ENCODE measurements at places on chromosomes 3 and 15.
A peak's percentile ranks its signal among the peaks of the same experiment; 100 is the strongest.

DNA sequence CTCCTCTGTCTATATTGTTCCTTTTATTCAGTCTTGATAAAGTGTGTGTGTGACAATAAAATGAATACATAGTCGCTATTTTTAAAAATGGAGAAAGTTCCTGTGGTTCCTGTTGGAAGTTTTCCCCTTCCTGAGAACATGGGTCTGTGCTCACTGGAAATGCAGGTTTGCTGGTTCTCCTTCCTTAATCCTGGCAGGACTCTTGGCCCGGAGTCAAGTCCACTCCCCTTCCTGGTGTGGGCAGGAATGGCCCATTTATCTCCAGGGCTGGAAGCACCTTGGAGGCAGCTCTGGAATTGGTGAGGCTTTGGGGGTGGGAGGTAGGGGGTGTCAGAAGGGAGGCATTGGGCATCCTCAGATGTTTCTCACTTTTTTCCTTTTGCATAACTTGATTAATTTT is 30.1 kb downstream of the FOXL2 start:
- no peak for DNase-seq

- no peak for DNase-seq
Measured at GRCh38 chr15:81911022-81911971, 134.5 kb downstream of the MEX3B start.

- no peak for DNase-seq
Measured at GRCh38 chr3:72150634-72151412, 365.9 kb upstream of the PROK2 start.

GRCh38 chr15:35306361-35306981 is 221.4 kb upstream of the NANOGP8 start:
- no peak for DNase-seq

DNA sequence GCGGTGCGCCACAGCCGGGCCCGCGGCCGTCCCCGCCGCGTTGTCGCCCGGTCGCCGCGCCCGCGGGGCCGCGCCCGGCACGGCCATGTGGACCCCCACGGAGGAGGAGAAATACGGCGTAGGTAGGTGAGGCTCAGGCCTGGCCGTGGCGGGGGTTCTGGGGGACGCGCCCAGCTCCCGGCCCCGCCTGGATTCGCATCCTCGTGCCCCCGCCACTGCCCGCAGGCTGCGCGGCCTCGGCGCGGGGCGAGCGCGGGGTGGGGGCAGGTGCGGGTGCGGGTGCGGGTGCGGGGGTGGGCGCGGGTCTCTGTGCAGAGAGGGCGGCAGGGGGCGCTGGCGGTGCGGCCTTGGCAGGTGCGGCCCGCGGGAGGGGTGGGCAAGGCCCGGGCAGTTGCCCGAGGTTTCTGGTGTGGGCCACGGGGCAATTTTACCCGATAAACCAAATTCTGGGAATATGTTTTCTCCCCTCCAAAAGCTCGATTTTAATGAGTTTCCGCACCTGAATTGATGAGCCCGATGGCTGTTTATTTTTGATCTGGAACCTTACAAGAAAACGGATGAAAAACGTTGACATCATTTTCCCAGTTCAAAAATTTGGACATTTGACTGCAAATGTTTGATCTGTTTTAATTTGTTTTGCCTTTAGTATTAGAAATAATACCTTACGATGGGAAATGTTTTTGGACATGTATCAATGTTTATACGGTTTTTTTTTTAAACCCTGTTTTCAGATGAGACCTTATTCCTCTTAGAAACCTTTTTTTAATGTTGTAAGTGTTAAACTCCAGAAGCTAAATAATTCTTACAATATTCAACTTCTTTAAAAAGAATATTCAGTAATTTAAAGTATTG is 678 bp downstream of the DOCK3 start:
- DNase-seq, result no peak

- no peak for DNase-seq
Measured at GRCh38 chr3:100753846-100754245, 44.6 kb downstream of the TFG start.

DNA sequence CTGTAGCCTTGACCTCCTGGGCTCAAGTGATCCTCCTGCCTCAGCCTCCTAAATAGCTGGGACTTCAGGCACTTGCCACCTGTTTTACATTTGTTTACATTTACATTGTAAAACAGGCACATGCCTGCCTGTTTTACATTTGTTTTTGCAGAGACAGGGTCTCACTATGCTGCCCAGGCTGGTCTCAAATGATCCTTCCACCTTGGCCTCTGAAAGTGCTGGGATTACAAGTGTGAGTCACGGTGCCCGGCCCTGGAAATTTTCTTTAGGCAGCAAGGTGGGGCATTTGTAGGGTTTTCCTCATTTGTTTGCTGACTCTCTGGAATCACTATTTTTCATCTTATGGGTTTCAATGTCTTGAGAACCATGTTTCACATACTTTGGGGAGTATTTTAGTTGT is 25.0 kb downstream of the PIF1 start:
- DNase-seq, result no peak

- no peak for DNase-seq
Measured at GRCh38 chr3:59386165-59386564, 336.3 kb upstream of the CFAP20DC start.

DNA sequence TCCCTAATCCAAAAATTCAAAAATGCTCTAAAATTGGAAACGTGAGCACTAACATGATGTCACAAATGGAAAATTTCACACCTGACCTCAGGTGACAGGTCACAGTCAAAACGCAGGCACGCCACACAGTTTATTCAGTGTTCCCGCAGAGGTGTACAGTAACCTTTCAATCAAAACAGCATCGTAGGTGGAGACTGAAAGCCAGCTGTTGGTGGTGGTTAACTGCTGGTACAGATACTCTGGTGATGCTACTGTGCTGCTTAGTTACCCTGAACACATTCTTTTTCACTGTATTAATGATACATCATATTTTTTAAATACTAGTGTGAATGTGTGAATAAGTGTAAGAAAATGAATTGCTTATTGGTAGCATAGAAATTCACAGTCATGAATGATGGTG is 23.8 kb downstream of the RAB11A start:
- no peak for DNase-seq

- DNase-seq, result no peak
Measured at GRCh38 chr3:41031401-41031800, 167.9 kb upstream of the CTNNB1 start.

- DNase-seq, result no peak
Measured at GRCh38 chr3:31536497-31536896, 3.8 kb downstream of the STT3B start.

DNA sequence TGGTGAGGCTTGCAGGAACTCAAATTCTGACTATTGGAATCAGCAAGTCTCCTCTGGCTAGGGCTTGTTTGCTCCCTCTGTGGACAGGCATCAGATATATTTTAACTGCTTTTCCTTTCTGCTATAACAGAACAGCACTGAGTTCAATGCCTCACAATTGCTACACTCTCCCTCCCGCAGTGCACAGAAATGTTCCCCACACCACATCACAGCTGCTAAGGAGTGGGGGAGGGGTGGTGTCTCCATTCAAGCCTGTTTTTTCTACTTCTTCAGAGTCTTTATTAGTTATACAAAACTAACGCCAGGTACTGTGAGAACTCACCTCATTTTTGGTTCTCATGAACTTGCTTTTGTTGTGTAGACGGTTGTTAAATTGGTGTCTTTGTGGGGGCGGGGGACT is 68.5 kb downstream of the BCHE start:
- no peak for DNase-seq

- no peak for DNase-seq
Measured at GRCh38 chr3:51371943-51372557, 13.0 kb upstream of the MANF start.

DNA sequence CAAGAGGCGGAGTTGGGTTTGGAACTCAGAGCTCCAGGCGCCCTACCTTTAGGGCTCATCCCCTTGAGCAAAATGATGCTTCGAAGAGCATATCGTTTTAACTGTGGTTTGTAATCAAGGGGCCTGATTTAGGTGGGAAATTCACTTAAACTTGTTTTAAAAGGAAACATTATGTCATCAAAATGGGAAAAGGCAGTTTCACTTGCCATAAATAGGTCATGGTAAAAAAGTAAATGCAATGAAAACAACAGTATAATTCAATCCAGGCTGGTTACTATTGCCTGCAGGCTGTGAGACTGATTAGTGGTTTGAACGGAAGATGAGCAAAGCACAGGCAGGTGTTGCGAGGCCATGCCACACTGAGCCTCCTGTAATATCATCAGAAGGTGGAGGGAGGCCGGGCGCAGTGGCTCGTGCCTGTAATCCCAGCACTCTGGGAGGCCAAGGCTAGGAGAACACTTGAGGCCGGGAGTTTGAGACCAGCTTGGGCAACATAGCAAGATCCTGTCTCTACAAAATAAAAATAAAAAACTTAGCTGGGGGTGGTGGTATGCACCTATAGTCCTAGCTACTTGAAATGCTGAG is 2.1 kb downstream of the HDAC11 start:
- no peak for DNase-seq

GRCh38 chr15:81398910-81399551 is 25.0 kb upstream of the TMC3 start:
- no peak for DNase-seq

- DNase-seq, result peak; percentile 17
Measured at GRCh38 chr15:59298225-59298853, 74.3 kb downstream of the MYO1E start.

DNA sequence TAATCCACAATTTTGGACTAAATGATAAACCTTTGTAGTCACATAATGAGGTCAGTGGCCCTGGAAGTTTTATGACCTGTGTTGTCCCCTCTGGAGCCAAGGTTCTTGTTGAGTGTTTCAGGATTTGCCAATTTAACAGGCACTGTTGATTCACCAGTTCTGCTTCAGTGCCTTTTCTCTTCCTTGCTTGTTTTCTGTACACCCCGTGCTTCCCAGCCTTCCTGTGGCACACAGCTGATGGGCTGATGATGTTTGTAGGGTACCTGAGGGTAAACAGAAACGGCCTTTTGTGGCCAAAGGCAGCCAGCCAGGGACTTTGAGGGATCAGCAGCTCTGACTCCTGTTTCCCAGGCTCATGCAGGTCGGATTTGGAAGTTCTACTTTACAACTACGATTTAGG is 13.3 kb downstream of the GYG1 start:
- no peak for DNase-seq

- DNase-seq, result no peak
Measured at GRCh38 chr15:35705884-35706585, 160.1 kb upstream of the DPH6 start.

DNA sequence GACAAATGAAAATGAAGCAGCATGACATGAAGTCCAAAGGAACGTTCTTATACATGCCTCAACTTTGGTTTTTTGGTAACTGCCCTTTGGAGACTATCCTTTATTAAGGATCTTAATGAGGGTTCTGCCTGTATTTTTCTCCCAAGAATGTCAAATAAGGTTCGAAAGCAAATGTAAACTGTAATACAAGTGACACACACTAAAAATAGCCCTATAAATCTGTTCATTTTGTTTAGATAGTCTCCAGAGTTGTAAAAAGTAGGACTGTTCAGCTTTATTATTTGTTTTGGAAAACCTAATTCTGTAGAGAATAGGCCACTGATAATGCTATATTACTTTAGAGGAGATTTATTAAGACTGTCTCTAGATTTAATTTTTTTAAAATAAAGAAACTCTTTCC is 80.5 kb upstream of the CDIN1 start:
- no peak for DNase-seq

DNA sequence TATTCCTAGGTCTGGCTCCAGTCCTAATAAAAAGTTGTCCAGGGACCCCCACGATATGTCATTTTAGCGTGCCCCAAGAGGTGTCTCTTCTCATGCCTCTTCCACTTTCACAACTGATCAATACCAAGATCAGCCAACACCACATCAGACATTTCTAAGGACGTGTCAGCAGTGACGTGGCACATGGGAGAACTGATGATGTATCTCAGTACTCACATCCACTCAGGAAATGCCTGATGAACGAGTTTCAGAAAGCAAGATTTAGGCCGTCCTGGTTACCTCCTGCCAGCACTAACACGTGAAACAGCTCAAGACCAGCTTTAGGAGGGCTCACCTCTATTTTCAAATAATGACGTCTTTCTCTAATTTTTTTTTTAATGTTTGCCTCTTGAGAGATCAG is 19.6 kb downstream of the VGLL4 start:
- DNase-seq, result no peak

- DNase-seq, result no peak
Measured at GRCh38 chr3:185306847-185307246, 53.0 kb upstream of the EHHADH start.

- no peak for DNase-seq
Measured at GRCh38 chr3:111738238-111738637, 120.8 kb upstream of the PHLDB2 start.

DNA sequence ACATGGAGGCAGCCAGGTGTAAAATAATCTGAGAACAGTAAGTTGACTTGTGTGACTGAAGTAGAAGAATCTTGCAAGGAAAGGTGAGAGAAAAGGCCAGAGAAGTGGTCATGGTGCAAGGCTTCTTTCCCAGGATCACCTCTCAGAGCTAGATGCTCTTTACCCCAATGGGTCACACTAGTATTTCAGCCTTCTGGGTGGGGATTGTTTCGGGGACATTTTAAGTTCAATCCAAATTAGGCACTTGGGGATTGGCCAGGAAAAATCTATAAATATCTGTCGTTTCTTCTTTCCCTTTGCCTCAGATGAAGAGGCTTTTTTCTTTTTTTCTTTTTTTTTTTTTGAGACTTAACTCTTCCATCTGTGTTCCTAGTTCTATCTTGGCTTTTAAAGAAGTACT is 188.0 kb downstream of the KLHL25 start:
- no peak for DNase-seq

GRCh38 chr15:101026656-101027272 is 107.6 kb downstream of the LRRK1 start:
- DNase-seq, result peak; percentile 53

DNA sequence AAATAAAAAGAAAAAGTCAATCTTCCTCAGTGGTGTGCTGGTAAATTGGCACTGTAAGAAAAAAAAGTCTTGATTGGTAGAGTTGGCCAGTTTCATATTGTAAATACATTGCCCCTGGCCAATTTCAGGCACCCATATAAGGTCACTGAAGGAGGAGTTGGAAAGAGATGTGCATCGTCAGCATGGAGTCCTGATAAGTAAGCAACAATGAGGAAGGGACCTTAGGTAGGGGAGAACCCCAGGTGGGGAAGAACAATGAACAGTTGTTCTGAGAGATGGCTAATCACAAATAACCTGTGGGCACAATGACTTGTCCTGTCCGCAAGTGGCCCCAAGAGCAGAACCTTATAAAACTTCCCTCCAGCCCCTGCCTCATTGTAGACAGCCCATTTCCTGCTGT is 8.6 kb upstream of the CYP8B1 start:
- no peak for DNase-seq

- no peak for DNase-seq
Measured at GRCh38 chr15:82158811-82159210, 103.7 kb downstream of the EFL1 start.

GRCh38 chr15:36557364-36557763 is 22.1 kb upstream of the CDIN1 start:
- DNase-seq, result no peak

- DNase-seq, result no peak
Measured at GRCh38 chr3:4831580-4831950, 147.7 kb upstream of the BHLHE40 start.

DNA sequence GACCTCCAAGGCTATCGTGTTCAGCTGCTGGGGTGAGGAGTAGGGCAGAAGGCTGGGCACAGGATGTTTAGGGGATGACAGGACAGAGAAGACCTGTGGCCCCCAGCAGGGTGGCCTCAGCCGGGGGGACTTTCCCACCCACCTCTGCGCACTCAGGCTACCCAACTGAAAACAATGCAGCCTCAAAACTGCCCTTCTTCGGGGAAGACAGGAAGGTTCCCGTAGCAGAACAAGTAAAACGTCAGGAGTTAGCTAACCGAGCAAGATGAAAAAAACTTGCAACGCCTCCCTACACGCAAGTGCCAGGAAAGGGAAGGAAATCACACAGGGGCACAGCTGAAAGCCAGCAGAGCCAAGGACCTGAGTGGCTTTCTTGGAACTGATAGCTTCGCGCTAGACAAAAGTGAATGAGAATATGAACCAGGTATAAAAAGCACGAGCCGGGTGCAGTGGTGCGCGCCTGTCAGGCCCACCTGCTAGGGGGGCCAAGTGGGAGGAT is 38.4 kb upstream of the FURIN start:
- no peak for DNase-seq
